ENCODE measurements at places on chromosomes 5 and 9.
A peak's percentile ranks its signal among the peaks of the same experiment; 100 is the strongest.

DNA sequence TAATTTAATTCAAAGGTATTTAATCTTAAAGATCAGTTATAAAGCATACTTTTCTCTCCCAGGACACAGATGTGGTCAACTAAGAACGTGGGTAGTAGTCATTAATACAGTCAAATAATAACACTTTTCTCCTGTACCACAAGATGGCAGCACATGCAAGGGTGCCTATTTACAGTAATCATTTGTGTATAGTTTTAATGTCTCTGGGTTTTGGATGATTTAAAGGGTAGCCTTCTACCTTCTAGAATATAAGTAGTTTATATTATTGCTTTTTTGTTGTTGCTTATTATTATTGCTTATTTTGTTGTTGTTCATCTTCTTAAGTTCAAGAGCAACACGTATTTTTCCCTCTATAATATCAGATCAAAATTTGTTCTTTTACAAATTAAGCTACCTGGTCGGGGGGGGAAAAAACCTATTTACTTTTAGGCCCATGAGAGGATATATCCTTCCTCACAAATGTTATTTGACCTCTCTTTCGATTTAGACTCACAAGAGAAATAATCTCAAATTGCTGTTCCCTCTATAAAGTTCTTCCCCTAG, 59.6 kb upstream of the SLC27A6 start:
- peak; percentile 21 for DNase-seq

DNA sequence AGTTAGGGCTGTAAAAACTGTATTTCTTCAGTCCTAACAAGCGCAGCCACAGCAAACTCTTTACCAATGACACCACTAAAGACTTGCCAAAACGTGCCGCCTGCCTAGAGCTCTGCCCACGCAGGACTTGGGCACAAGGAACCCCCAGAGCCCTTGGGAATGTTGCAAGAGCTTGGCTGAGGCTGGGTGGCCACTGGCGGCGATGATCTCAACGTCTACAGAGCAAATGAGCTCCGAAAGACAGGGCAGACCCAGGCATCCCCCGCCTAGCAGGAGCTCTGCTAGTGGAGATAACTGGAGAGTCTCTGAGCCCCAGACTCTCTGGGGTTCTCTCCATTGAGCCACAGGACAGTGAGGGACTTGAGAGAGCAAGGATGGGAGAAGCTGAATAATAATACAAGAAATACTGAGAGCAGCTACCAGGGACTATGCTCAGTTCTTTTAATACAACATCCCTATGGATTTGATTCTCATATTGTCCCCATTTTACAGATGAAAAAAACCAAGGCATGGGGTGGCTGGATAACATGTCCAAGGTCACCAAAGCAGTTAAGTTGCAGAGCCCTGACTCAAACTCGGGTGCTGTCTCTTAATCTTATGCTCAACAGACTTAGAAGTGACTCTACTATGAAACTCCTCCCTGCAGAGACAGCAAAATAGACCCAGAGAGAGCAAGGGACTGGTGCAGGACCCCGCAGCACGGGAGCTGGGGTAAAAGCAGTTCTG, 32.5 kb downstream of the SHB start:
- no peak for DNase-seq

GRCh38 chr5:122141751-122142150, 12.4 kb downstream of the ZNF474 start:
- DNase-seq, result no peak

DNA sequence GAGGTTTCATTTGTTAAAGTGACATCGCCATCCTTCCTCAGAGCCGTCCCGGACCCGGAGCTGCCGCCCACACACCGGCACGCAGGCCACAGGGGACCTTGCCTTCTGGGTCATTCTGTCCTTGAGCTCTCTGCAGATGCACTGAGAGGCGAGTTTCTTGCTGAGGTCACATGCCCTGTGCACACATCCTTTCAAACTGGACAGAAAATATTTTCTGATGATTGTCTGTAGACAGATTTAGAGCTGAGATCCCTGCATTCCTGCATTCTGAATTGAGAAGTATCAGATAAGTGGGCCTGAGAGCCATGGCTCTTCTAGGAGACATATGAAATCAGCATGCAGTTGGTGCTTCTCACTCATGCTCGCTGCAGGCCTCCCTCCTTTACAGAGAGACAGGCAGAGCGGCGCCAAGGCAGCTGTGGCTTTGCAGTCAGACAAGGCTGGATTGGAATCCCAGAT, 25.4 kb downstream of the BOD1 start:
- no peak for DNase-seq

- no peak for DNase-seq
These were observed 707.2 kb downstream of the MTRR start for GRCh38 chr5:8576178-8576577.

DNA sequence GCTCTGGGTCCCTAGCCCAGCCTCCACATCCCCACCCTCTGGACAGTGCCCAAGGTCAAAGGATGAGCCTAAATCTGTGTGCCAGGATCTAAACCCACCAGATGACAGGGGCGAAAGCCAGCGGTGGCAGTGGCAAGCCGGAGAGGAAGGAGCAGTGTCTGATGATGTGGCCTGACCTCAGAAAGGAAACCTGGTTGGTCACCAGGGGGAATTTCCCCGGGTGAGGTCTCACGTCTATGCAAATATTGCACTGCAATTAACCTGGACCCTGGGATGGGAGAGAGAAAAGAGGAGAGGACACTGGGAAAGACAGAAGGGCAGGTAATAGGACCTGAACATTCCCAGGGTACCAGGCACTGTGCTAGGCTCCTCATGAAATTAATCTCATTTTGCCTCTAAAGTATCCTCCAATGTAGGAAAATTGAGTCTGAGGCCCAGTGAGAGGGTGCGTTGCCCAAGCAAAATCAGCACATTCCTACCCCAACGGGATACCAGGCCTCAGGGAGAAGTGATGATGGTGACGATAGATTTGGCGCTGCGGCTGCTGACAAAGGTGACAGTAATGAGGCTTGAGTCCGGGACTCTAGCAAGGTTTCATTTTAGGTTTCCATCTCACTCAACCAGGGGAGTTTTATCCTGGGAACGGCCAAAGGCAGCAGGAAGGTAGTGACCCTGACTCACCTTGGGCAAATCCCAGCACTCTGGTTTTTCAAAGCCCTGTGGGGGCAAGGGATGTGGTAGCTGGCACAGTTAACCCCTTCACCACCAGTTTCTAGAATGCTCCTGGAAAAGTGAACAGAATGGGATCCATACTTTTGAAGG, 13.4 kb upstream of the TNIP1 start:
- DNase-seq, result no peak

GRCh38 chr5:119470105-119470763, 17.9 kb downstream of the HSD17B4 start:
- no peak for DNase-seq

DNA sequence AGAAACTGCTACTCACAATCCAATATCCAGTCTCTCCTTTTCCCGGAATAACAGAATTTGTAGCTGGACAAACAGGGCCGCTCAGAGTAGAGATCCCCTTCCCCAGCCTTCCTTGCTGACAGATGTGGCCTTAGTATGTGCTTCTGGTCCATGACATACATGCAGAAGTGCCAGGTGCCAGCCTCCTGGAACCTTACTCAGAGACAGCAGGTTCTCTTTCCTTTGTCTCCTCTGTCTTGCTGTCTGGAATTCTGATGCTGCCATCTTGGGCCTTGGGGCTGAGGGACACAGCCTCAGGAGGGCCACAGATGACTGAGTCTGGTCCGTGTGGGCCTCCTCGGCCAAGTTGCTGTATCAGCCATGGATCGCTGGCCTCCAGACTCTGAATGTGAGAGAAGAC, 210.1 kb downstream of the PAX5 start:
- no peak for DNase-seq

- no peak for DNase-seq
These were observed 23.1 kb downstream of the FSTL4 start for GRCh38 chr5:133589286-133589685.

DNA sequence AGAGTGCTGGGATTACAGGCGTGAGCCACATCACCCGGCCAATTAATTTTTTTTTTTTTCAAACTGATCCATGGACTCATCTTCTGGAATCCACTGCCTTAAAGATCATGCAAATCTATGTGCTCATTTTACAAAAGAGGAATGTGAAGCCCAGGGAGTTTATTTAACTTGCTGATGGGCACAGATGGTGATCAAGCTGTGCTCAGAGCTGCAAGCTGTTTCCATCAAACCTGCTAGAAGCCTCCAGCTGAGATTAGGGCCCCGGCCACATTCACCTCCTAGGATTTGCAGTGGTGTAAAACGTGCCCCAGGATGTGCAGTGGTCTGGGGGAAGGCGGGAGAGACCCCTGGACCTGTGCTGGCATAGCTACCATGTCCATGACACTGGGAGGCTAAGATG, 56.1 kb upstream of the TUT7 start:
- no peak for DNase-seq

- no peak for DNase-seq
These were observed 120.7 kb upstream of the PCA3 start for GRCh38 chr9:76643399-76644117.

- DNase-seq, result no peak
These were observed 841.9 kb upstream of the ACO1 start for GRCh38 chr9:31542384-31543055.

GRCh38 chr9:100474924-100475276, 2.0 kb downstream of the TMEFF1 start:
- no peak for DNase-seq

Measured in NCI-H2029 treated with DMSO at 0.1 percent for 48 hours (cell line).